ENCODE measurements at places on chromosomes 1 and 21. TPM values are rescaled to one million over a fixed set of nuclear protein-coding genes. Genes with fewer than 3 reads are reported as not detected.
A peak's percentile ranks its signal among the peaks of the same experiment; 100 is the strongest.

- no peak for DNase-seq
These were observed 25.0 kb downstream of the SRSF4 start for GRCh38 chr1:29156543-29157268.

- no peak for DNase-seq
These were observed 177.1 kb upstream of the EDN2 start for GRCh38 chr1:41661428-41662060.

DNA sequence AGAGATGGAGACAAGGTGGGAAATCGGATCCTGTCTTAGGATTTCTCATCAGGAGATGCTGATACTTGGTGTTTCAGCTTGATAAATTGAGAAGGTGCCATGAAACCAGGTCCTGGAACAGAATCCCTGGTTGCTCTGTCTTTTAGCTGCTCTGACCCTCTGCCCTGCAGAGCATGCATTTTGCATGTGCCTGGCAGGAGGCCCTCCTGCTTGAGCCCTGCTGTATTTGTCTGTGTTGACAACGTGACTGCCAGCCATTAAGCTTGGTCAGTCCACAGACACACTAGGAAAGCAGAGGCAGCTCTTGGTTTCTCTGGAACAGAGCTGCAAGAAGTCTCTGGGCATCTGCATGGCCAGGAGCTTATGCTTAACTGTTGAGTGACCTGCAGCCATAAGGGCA, 2.5 kb downstream of the SLC25A44 start:
- no peak for DNase-seq

The OR14C36 gene
- total RNA-seq: not detected

GRCh38 chr1:202701200-202701599, 9.1 kb downstream of the SYT2 start:
- DNase-seq: no peak

DNA sequence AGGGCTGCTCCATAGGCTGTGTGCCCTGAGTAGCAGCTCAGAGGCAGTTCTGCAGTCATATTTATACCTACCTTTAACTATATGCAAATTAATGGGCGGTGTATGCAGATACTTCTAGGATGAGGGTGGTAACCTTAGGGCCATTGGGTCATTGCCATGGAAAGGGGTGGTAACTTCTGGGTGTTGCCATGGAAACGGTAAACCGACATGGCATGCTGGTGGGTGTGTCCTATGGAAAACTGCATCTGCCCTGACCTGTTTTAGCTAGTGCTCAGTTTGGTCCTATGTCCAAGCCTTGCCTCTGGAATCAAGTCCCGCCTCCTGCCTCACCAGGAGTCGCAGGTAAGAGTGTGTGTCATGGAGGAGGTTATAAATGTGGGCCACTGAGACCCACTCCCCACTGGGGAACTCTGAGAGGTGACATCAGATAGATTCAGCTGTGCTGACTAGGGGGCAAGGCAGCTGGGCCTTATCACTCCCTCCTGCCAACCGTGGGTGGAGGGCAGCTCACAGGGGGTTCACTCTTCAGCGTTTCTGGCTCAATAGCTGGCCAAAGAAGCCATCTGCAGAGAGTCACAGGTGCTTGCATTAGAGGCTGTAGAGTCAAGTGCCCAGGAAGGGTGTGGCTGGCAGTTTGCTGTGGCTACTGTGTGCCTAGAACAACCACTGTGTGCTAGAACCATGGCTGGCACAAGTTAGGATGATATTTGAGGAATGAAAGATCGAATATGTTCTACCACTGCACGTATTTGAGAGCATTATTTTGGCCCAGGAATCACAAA, 19.0 kb downstream of the BACE2 start:
- no peak for DNase-seq

- no peak for DNase-seq
These were observed 7.5 kb upstream of the ZNF436 start for GRCh38 chr1:23376890-23377811.

DNA sequence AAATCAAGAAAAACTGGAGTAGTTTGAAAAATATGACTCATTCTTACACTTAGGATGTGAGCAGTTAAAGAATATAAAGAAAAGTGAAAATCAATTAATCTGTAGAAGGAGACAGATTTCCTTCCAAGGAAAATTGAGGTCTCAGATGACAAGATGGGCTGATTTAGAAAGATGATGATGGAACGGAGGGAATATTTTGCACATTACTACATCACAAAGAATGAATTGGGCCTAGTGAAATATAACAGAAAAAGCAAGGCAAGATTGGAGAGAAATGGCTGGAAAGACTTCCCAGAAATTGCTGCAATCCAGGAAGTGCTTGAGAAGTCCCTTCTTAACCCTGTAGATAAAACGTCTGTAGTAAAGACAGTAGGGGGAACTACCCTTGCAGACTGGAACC, 169.1 kb upstream of the SYT6 start:
- DNase-seq: no peak

DNA sequence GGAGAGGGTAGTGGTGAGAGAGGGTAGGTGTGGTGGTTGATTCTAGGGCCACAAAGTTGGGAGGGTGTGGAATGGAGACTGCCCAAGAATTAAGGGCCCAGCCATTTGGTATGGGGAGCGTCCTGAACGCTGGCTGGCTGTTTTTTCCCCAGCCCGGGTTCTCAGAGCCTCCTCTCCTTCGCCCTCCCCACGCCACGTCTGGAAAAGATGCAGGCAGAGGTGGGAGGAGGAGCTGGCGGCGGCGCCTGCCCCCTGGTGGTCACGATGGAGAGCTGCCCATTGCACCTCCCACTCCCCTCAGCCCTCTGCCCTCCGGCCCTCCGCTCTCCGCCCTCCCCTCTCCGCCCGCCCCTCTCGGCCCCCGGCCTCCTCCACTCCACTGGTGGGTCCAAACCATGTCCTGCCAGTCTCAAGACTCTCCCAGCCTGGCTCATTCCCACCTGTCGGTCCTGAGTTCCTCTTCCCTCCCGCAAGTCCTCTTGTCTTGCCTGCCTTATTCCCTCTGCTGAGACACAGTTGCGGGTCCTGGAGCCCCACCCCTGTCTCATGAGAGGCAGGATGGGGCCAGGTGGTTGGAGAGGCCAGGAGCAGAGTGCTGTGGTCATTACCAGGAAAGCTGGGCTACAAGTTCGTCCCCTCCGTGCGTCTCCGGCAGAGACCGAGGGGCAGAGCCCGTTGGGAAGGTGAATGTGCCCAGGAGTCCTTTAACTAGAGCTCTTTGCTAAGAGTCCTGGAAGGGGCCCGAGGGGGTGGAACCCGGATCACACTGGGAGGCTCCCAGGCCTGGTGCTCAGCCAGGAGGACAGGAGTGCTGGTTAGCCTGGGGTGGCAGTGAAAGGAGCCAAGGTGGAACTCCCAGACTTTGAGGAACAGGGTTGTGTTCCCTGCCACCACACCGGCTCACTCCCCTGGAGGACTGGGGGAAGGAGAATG, 22.6 kb downstream of the ETNK2 start:
- peak; percentile 72 for DNase-seq

- DNase-seq: no peak
These were observed 5.1 kb upstream of the SRM start for GRCh38 chr1:11064942-11065341.

GRCh38 chr1:7294636-7295035, 476.5 kb upstream of the VAMP3 start:
- DNase-seq: no peak

DNA sequence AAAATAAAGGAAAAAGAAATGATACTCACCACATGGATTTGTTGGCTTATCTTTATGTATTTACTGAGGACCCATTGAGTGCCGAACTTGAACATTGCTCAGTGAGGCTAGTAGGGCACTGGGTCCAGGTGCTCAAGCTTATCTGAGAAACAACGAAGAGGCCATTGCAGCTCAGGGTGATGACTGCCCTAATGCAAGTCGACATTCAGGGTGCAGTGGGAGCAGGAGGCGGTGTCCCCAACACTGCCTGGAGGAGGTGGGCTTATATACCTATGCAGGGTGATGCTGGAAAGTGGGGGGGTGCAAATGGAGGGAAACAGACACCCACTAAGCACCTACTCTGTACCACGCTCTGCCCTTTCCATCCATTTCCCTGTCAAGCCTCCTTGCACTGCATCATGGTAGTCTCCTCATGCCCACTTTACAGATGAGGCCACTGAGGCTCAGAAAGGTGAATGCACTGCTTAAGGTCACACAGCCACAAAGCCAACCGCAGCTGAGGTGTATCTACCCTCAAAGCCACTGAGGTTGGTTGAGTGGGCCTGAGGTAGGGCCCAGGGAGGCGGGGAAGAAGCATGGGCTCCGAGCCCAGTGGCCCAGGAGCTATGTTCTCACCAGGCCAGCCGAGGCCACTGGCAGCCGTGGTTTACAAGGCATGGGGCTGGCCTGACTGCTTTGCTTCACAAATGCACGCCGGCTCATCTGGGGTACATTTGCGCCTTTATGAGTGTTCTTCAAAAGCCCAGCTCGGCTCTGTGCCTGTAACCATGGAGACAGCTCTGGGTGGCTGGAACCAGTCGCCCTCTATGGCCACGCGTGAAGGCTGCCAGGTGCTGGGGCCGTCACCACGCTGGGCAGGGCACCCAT, 103.8 kb downstream of the EPHB2 start:
- DNase-seq: no peak

- DNase-seq: no peak
These were observed 23.9 kb downstream of the RAB3B start for GRCh38 chr1:51966559-51966958.

DNA sequence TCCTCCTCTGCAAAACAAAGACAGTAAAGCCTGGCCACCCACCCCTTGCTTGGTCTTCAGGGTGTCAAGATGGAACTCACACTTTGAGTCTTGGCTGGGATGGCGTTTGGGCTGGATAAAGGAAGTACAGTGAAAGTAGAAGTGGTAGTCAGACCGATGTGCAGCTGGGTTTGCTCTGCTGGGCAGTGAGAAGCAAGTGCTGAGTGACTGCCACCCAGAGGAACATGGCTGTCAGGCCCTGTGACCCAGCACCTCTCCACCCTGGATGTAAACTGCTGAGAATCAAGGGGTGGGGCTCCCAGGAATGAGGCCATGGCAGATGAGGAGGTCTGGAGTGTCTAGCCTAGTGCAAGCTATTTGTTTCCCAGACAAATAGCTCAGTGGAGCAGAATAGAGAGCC, 51.2 kb downstream of the POFUT2 start:
- no peak for DNase-seq

DNA sequence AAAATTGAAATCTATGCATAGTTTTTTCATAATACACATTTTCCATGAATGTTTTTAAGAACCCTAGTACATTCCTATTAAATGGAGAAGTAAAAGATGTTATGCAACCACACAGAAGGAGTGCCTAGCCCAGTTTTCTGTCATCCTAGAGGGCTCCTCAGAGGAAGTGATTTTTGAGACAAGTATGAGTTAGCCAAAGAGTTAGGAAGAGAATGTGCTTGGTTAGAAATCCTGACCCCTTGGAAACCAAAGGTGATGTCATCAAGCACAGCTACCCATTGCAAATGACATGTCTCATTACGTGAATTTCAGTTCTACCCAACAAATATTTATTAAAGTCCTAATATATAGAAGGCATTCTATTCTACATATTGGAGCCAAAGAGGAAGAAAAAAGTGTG, 88.9 kb upstream of the TNFSF4 start:
- DNase-seq: no peak

The LCE3E gene
- total RNA-seq: not detected

- no peak for DNase-seq
These were observed 61.8 kb upstream of the PGBD5 start for GRCh38 chr1:230487773-230488428.

The REN gene
- 0.83 TPM for total RNA-seq

The LCE2C gene
- total RNA-seq: not detected

The OR10J1 gene
- not detected for total RNA-seq

DNA sequence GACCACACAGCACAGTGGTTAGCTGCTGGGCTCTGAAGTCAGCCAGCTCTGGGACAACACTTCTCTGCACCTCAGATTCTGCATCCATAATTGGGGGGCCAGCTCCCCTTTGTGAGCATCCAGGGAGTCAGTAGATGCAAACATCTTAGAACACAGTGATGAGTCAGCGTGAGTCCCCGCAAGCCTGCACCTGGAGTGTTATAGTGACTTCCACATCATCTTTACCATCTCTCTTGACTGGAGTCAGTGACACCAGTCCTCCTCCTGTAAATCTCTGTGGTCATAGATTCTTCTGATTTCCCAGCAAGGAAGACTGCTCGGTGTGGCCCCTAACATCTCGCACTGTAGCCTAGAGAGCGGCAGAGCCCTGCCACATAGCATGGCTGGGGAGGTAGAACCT, 13.9 kb upstream of the EDN2 start:
- DNase-seq: no peak

GRCh38 chr1:105137543-105138457, 1388.1 kb downstream of the AMY1C start:
- DNase-seq: no peak

DNA sequence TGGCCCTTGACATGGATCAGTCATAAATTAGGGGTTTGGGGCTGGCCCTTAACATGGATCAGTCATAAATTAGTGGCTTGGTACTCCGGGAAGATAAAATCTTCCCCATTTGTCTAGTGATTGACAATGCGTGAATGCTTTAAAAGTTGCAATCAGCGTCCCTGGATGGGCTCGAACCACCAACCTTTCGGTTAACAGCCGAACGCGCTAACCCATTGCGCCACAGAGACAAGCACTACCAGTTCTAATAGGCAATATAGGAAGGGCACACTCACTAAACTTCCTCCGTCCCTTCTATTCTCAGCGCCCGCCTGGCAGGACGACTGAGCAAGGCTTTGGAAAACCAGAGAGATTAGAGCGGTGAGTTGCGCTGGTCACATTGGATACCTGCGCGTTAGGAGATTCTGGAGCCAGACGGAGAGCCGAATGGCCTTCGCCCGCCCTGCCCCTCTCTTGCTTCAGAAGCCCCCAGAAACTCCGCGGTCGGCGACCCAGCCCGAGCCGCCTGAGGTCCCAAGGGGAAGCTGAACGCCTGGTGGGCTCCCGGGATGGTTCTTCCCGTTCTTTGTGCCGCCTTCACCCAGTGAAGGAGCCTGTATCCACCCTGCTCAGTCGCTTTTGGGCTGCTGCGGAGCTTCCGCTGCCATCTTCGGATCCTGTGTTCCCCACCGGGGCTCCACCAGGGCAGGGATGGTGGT, 235.9 kb downstream of the FAM72C start:
- no peak for DNase-seq

DNA sequence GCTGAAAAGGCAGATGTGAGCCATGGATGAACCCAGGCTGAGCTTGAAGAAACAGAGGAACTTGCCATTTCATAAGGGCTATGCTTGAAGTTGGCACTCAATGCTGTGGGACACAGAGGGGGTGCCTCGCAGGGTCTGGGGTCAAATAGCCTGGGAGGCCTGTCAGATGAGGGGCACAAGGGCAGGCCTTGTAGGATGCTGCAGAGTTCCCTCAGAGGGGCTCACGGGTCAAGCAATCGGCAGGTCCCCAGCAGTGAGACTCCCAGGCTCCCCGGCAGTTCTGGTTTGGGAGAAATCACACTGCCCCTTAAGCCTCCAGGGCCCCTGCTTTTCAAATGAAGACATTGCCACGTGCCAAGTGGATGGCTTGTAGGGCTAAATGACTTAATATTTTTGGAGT, 116.7 kb upstream of the GRIK3 start:
- DNase-seq: peak; percentile 51

The FMO1 gene
- total RNA-seq: 0.47 TPM

GRCh38 chr1:76343356-76343755, 268.8 kb downstream of the ST6GALNAC3 start:
- DNase-seq: no peak

The RGS5 gene
- total RNA-seq: 43.5 TPM

GRCh38 chr1:224644553-224645154, 28.5 kb downstream of the CNIH3 start:
- no peak for DNase-seq
